Activated T-helper 9 cell treated with anti-CD3 and anti-CD28 coated beads, Interleukin-2, amount 50 U/mL, for 16 hours (primary cell): ENCODE measurements at places on chromosomes 13 and 19.

- no peak for DNase-seq
These were observed 15.9 kb downstream of the EPN1 start for GRCh38 chr19:55690769-55691545.

DNA sequence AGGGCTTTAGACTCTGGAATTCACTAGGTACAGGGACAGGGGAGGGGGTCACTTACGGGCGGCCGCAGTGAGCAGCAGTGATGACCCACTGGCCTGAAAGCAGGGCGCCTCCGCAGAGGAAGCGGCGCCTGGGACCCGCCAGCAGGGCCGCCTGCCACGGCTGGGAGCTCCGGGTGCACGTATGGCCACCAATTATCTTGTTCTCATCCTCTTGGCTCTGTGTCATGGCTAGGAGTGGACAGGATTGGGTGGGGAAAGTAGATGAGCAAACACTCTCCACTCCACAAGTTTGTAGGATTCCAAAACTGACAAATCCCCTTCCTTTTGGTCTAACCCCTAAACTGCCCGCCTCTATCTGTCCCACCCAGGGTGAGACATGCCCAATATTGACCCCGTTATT lies 1.2 kb downstream of the KLK14 start:
- no peak for DNase-seq

DNA sequence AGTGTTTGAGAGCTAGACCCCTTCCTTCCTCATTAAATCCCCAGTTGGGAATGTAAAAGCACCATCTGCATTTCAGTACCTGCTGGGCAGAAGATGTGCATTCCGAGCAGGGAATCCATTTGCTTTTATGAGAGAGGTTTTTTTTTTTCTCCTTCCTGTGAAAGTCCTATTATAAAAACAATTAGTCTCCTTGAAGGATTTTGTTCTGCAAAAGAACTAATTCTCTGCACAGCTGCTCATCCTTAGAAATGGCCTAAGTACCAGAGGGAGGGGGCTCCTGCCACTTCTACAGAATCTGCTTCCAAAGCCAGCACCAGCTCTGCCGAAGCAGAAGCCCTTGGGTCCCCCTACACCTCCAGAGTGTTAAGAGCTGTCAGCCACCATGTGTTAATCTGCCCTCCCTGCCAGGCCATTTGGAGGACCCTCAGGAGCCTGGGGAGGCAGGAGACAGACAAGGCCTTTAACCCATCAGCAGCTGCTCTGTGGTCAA lies 36.4 kb upstream of the SERPINE3 start:
- no peak for DNase-seq

GRCh38 chr19:37217480-37217774 lies 587 bp upstream of the ZNF383 start:
- no peak for DNase-seq

- DNase-seq = no peak
These were observed 64.1 kb downstream of the ERCC5 start for GRCh38 chr13:102909971-102910370.

- DNase-seq = no peak
These were observed 29.1 kb downstream of the NFIX start for GRCh38 chr19:13024126-13024950.

DNA sequence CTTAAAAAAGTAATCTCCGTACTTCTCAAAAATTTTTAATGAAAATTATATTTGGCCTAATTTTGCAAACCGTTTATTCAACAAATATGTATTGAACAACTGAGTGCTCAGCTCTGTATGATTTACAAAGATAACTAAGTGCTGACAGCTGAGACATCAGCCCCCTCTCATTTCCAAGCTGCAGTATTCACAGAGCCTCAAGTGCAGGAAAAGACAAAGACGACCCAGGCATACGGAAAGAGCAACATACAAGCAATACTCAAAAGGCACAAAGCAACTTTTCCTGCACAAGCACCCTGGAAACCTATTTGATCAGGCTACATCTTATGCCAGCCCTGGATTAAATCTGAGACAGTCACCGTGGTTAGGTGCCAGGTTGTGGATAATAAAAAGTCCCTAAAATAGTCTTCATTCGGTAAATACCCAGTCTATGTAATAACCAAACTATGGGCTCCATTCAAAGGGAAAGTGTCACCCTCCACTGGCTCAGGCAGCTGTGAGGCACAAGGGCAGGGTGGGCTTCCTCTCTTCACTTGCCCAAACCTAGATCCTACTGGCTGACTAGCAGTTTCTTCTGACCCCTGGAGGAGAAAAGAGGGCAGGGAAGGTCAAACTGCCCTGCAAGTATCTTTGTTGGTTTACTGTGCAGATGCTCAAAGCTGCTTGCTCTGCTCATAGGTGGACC lies 65.5 kb downstream of the TBC1D4 start:
- DNase-seq = no peak
